Activated CD8-positive, alpha-beta memory T cell treated with anti-CD3 and anti-CD28 coated beads for 4 hours (primary cell): ENCODE measurements at places on chromosomes 16 and 17.

DNA sequence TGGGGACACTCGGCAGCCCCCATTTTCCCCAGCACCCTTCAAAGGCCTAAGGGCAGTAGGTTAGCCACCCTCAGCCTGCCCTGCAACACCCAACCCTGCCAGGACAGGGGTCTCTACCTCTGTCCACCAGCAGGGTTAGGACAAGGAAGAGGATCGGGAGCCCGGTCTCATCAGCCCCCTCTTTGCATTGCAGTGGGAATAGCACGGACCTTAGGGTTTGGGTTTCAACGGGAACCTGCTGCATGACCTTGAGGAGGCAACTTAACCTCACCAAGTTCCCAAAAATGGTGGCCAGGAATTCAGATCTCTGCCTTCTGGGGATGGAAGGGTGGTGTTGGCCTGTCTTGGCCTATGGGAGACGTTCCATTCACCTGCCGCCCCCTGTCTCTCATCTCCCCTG is 20.2 kb upstream of the SPPL2C start:
- no peak for DNase-seq

GRCh38 chr17:59828478-59828760 is 64.3 kb downstream of the TUBD1 start:
- no peak for DNase-seq

DNA sequence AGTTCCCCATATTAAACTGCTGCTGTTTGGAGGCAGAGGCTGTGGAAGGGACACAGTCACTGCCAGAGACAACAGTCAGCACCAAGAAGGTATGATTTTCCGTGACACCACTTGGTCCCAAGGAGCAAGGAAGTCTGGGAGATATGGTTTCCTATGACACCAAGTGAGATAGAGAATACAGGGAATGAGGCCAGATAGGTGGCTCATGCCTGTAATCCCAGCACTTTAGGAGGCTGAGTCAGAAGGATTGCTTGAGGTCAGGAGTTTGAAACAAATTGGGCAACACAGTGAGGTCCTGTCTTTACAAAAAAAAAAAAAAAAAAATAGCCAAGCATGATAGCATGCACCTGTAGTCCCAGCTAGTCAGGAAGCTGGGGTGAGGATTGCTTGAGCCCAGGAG is 90.8 kb downstream of the ABCC12 start:
- no peak for DNase-seq

- DNase-seq = no peak
Measured at GRCh38 chr16:51755577-51756355, 604.7 kb upstream of the SALL1 start.

DNA sequence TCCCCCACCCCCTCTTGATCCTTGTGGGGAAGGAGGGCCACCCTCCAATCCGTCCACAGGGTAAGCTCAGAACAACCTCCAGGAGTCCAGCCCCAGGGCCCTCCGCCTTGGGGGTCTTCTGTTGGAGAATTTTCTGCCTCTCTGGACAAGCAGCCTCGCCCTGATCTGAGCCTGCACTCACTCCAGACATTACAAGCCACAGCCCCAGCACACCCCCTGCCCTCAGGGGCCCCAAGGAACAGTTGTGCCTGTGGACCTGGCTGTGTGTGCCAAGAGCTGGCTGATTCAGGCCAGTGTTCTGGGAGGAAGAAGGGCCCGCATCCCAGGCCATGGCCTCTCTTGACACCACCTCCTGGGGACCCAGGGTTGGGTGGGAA is 477 bp upstream of the ARHGAP27 start:
- DNase-seq = no peak

DNA sequence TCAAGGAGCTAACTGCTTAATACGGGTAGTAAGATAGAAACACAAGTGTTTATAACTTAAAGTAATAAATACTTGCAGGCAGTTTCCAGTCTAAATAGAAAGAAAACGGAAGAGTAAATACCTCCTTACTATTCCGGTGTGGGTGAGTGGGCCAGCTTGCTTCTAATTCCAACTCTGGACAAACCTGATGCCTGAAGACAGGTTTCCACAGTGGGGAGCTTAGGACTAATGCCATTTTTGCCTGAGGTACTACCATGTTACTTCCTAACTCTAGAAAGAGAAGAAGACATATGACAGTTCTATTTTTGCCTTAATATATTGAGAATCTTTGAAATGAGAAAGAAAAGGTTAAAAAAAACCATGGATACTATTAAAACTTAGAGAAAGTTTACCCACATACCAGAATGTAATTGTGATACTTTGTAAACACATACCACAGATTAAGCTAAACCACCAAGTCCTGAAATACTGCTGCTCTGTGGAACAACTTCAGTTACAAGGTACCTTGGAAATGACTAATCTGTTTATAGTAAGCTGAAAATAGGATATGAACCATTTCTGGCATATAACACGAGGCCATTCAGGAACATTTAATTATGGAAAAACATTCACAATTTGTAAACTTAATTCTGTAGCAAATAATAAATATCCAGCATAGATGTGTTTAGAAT is 70.2 kb downstream of the ZZEF1 start:
- no peak for DNase-seq
